ENCODE measurements at places on chromosomes 5 and 9.

DNA sequence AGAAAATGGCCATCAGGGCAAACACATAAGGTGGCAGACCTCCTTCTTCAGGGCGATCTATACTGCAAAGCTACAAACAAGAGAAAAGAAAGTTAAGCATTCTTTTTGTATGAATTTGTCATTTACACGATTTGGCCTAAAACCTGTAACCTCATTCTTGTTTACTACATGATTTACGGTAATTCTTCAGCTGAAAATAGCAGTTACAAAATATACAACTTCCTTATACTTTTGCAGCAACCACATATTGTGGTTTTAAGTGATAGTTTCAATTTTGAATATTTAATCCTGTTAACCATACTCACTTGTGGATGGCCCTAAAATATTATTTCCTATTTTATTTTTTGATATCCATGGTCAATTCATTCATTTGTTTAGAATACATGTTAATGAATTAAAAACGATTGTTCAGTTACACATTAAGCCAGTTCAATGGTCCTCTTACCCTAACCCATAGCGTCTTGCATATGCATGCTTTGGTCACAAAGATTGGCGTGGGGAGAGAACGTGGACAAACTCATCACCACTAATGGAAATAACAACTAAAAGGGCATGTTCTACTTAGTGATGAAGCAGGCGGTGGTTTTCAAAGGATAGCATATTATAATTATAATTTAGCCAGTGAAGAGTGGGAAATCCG is 16.6 kb downstream of the TUT7 start:
- DNase-seq: no peak

GRCh38 chr5:1490376-1490775 is 33.4 kb downstream of the LPCAT1 start:
- DNase-seq: no peak

DNA sequence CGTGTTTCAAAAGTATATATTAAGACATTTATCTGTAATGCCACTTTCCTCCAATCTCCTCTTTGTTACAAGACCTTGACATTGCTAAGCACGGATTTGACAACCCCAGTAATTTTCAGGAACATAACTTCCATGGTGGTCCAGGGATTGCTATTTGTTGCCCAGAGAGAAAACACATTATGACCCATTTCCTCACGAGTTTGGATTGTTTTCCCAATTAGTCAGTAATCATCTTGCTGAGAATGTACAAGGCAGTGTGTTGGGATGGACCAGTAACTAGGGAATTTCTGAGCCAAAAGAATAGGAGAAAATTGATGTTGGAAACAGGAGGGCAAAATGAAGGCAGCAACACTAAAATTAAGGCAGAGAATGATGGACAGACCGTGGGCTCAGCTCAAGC is 574.1 kb downstream of the EBF1 start:
- DNase-seq: no peak

GRCh38 chr9:19154135-19154612 is 26.9 kb upstream of the PLIN2 start:
- DNase-seq: peak; percentile 58

GRCh38 chr5:91938441-91938840 is 555.3 kb upstream of the ARRDC3 start:
- no peak for DNase-seq

- DNase-seq: no peak
These were observed 73.5 kb downstream of the ZNF618 start for GRCh38 chr9:113949571-113950078.

- DNase-seq: no peak
These were observed 245.3 kb upstream of the RASA1 start for GRCh38 chr5:87022415-87022814.

DNA sequence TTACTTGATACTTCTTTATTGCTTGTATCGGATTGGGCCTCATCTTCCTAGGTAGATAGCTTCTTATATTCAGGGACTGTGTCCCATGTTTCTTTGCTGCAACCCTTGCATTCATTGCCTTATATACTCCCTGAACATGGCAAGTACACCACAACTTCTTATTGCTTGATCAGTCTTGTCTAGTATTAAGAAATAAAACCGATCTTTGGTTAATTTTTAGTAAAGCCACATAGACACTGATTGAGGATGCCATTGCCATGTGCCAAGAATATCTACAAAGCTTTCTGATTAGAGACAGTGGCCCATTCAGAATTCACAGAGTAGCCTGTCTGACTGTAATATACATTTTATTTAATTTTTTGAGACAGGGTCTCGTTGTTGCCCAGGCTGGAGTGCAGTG is 34.7 kb upstream of the ANKRD55 start:
- DNase-seq: no peak

- DNase-seq: no peak
These were observed 1.5 kb upstream of the HMGCR start for GRCh38 chr5:75335486-75335885.

DNA sequence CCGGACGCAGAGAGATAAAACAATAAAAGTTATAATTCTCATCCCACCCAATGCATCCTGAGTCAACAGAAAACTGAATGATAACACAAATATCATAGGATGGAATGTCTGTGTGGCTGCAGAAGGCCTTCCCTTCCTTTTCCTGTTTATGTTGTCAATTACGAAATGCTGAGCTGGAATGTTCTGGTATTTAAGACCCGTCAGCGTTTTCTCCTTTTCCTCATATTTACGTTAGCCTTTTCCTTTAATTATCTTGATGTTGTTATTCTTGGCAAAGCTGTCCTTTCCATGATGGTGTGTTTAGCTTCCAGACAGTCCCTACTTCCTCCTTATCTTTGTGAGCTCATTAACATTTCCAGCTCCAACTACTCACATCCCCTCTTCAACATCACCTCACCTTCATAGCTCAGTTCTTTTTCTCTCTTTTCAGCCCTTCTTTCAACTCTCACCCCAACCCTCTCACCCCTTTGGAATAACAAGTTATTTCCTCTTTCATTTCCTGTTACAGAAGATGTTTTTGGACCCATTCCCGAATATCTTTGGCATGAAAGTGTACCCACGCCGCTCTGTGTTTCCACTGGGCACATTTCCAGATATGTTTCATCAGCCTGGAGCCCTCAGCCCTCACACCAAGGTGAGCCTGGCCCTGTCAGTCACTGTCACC is 221.6 kb downstream of the NR2F1-AS1 start:
- peak; percentile 54 for DNase-seq

- DNase-seq: no peak
These were observed 214.8 kb upstream of the PIK3R1 start for GRCh38 chr5:68000805-68001204.

- DNase-seq: no peak
These were observed 919.4 kb downstream of the TLE4 start for GRCh38 chr9:80491086-80491696.

DNA sequence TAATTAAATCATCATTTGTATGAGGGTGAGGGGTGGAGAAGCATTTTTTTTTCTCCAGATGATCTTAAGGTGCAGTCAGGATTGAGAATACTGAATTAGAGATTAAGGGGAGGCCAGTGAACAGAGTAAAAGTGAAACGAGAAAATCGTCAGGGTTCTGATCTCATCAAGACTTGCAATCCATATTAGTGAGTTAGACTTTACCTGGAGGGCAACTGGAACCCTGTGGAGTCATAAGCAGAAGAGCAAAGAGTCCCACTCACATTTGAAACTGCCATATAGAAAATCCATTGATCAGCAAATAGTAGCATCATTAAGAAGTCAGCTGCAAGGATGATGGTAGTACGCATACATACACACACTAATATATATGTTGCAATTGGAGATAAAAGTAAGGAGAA is 466.2 kb upstream of the PAPPA start:
- DNase-seq: no peak

GRCh38 chr9:105296877-105297287 is 52.4 kb downstream of the SLC44A1 start:
- DNase-seq: peak; percentile 63

GRCh38 chr9:29228558-29228957 is 1655.3 kb upstream of the C9orf72 start:
- DNase-seq: no peak

GRCh38 chr9:22657713-22658112 is 211.1 kb downstream of the DMRTA1 start:
- no peak for DNase-seq

- no peak for DNase-seq
These were observed 462.5 kb downstream of the SPOCK1 start for GRCh38 chr5:137036640-137037039.

GRCh38 chr9:98085944-98086343 is 29.4 kb downstream of the NANS start:
- DNase-seq: no peak

DNA sequence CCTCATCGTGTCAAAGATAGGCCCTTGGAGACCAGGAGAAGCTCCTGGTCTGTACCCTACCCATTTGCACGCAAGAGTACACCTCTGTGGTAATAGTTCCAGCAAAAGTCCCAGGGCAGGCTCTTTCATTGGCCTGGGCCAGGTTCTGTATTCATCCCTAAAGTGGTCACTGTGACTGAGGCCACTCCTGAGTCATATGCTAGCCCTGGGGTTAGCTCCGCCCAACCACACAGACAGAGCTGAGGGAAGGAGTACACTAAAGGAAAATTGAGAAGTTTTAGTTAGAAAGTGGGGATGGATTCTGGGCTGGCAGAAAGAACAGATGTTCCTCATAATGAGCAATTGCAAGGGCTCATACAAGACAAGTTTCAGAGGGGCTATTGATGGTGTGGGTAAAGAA is 206.7 kb downstream of the ARHGAP26 start:
- no peak for DNase-seq

All from AG08396 (cell line).